ENCODE measurements at places on chromosomes 2 and 18.

DNA sequence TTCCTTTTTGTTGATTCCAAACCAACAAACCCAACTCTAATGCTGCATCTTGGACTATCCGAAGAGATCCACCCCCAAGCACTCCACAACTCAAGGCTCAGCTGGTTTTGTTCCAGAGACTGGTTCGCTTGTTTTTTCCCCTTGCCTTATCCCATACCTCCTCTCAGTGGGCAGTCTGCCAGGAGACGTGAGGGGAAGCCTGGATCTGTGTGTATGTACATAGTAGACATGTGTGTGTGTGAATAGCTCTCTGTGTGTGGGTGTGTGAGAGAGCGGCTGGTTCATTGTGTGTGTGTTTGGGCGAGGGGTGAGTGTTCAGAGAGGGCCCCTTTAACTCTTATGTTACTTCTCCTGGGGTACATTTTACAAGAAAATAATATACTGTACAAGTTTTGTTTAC, 94.4 kb downstream of the NRP2 start:
- DNase-seq: no peak

- no peak for DNase-seq
Measured at GRCh38 chr2:216345846-216346245, 26.4 kb downstream of the MARCHF4 start.

GRCh38 chr2:96816836-96817702, 1.0 kb downstream of the CNNM3 start:
- no peak for DNase-seq

DNA sequence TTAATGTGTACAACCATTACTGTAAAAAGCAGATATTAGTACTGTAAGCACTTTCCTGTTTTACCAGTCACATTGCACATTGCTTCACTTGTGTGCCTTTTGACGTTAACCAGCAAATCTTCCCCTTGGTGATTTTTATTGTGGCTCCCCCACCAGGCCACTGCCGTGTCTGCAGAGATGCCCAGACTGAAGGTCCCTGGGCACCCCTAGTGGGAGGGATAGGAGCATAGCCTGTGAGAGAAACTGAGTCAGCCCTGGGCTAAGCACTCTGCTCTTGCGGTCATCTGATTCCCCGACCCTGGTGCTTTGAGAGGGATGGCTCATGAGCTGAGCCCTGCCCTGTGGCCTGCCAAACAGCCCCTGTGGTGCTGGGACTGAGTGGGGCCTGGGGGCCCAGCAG, 73.4 kb downstream of the INPP4A start:
- no peak for DNase-seq

- DNase-seq: no peak
Measured at GRCh38 chr2:198815626-198816025, 642.1 kb downstream of the SATB2 start.

GRCh38 chr2:98768384-98769113, 37.6 kb upstream of the MGAT4A start:
- DNase-seq: no peak

DNA sequence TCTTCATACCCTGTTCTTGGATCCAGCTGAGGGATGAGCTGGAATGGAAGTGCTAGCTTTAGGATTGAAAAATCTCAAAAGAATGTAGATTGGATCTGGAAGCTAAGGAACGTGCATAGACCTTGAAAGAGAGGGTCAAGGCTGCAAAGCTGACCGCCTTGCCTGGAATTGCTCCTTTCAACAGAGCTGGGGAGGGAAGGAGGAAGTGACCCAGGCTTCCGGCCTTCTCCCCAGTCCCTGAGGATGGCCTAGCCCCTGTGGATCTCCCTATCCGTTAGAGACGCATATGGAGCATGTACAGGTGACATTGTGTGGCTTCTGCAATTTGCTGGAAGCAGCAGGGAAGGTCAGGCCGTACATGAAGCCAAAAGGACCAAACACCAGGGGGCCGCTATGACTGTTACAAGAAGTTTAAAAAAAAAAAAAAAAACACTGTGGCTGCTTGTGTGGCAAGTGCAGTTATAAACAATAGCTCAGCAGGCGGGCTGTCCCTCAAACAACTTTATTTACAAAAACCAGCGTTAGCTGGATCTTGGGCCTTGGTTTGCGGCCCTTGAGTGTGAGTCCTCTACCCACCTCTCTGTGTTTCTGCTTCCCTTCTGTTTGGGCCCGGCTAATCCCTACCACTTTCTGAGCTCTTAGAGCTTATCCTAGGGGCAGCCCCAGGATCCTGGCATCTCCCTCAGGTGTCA, 227.6 kb downstream of the SEPTIN10 start:
- no peak for DNase-seq

DNA sequence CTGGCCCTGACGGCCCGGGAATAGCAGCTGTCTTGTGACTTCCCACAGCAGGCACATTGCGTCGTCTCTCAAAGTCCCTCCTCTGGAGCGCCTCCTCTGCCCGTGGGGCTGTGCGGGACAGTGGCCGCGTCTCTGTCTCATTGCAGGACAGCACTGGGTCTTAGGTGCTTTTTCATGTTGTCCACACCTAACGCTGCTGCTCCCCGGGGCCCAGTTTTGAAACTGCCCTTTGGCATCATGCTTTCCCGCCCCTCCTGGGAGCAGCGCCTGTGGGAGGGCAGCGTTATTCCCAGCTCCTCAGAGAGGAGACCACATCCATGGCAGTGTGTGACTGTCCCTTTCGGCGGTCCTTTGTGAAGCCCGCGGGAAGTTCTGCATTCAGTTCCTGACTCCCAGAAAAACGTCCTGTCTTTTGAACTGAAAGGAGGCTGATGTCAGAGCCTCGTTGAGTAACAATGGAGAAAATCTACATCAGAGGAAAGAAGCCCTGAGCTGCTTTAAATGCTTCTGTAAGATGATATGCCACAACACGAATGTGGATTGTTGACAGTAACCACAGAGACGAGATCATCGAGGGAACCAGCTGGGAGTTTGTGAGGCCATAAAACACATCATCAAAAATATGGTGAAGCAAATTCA, 226.0 kb downstream of the FAM210A start:
- peak; percentile 69 for DNase-seq

- DNase-seq: no peak
Measured at GRCh38 chr2:188808947-188809355, 165.2 kb upstream of the COL3A1 start.

GRCh38 chr18:1965016-1965415, 606.3 kb downstream of the METTL4 start:
- DNase-seq: no peak

DNA sequence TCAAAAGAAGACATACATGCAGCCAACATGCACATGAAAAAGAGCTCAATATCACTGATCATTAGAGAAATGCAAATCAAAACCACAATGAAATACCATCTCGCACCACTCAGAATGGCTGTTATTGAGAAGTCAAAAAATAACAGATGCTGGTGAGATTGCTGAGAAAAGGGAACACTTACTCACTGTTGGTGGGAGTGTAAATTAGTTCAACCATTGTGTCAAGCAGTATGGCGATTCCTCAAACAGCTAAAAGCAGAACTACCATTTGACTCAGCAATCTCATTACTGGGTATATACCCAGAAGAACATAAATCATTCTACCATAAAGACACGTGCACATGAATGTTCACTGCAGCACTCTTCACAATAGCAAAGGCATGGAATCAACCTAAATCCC, 95.5 kb upstream of the XIRP2 start:
- DNase-seq: no peak

- DNase-seq: no peak
Measured at GRCh38 chr2:30147196-30147714, 448 bp downstream of the YPEL5 start.

DNA sequence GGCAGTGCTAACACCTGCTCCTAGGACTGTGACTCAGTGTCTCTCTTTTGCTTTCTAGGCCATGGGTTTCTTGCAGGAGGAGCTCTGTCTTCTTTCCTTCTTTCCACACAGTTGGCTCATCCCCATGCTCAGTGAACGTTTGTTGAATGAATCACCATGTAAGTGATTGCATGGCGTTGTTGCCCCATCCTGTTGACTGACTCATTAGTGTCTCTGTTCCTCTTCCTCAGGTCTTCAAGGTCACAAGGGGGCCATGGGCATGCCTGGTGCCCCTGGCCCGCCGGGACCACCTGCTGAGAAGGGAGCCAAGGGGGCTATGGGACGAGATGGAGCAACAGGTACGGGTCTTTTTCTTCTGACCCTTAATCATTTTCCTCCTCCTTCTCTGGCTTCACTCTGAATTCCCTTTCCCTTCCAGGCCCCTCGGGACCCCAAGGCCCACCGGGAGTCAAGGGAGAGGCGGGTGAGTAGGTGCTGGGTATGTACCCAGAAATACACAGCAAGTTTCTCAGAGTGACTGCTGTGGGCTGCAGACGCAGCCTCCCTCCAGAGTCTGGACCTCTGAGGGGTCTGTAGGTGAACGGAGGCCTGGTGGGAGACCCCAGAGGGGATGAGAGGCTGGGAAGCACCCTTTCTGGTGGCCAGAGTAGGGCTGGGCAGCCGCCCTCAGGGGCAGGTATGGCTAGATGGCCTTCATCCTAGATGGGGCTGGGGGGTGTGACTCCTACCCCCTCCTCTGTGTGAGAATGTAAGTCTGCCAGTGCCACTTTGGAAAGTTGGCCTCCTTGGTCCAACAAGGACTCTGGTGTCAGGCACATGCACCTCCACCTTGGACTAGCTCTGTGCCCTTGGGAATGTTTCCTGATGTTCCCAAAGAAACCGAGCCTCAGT, 32.4 kb downstream of the MARCO start:
- DNase-seq: no peak

DNA sequence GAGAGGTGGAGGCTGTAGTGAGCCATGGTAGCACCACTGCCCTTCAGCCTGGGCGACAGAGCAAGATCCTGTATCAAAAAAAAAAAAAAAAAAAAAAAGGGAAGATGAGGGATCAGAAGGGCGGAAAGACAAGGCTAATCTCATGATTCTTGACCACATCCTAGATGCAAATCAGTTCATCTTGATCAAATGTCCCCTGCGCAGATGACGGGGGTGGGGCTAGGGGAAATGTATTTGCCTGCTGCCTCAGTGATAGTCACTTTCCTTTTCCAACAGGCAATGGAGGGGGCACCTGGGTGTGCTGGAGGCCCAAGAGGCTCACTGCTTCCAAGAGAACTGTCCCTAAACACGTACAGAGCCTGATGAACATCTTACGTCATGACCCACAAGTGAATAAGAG, 3.7 kb upstream of the EMILIN2 start:
- DNase-seq: no peak

DNA sequence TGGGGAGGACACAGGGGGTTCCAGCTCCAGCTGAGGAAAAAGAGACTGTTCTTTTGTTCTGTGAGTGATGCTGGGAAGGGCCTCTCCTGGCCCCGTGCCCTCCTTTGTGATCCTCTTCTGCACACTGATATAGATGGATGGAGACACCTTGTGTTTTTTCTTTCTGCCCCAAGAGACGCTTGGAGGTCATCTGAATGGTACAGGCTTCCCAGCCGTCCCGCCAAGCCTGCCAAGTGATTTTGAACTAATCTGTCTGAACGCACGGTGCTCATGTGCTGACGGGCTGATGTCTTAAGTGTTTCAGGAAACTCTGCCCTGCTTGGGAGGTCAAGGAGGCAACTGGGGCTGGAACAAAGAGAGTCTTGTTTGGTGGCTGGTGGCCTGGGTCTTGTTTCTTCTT, 57.5 kb downstream of the KIF5C start:
- no peak for DNase-seq

DNA sequence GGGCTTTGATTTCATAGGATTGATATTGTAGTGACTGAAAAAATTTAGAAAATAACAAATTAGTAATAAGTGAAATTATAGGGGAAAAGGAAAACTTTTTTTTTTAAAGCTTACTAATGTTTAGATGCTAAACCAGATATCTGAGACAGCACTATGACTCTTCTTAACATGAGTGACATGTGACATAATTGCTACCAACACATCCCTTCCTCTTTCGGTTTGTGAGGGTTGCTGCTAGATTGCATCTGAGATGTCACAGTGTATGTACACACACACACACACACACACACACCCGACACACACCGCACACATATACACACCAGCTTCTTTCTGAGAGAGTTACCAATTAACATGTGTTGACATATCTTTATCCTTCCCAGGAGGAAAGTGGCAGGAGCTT, 18.0 kb downstream of the RAPGEF4 start:
- DNase-seq: no peak

GRCh38 chr18:79516441-79516931, 120.8 kb downstream of the NFATC1 start:
- DNase-seq: no peak

DNA sequence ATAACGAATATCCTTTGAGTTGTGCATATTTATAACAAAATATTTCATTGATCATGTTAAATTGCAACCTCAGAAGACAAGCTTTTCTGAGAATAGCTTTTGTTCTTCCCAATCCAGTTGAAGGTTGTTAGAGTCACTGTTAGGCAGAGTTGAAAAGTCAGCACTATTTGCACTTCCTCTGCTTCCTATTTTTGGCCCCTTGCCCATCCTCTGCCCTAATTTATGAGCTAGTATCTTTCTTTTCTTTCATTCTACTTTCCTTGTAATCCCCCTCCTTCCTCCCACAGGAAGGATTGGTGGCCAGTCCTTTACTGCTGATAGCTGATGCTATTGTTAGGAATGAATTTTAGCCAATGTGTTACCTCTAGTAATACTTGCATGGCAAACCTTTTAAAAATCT, 4.9 kb downstream of the RALB start:
- no peak for DNase-seq

GRCh38 chr2:84456156-84456555, 2.9 kb downstream of the SUCLG1 start:
- no peak for DNase-seq

GRCh38 chr2:136247204-136247950, 129.4 kb upstream of the CXCR4 start:
- DNase-seq: peak; percentile 51

DNA sequence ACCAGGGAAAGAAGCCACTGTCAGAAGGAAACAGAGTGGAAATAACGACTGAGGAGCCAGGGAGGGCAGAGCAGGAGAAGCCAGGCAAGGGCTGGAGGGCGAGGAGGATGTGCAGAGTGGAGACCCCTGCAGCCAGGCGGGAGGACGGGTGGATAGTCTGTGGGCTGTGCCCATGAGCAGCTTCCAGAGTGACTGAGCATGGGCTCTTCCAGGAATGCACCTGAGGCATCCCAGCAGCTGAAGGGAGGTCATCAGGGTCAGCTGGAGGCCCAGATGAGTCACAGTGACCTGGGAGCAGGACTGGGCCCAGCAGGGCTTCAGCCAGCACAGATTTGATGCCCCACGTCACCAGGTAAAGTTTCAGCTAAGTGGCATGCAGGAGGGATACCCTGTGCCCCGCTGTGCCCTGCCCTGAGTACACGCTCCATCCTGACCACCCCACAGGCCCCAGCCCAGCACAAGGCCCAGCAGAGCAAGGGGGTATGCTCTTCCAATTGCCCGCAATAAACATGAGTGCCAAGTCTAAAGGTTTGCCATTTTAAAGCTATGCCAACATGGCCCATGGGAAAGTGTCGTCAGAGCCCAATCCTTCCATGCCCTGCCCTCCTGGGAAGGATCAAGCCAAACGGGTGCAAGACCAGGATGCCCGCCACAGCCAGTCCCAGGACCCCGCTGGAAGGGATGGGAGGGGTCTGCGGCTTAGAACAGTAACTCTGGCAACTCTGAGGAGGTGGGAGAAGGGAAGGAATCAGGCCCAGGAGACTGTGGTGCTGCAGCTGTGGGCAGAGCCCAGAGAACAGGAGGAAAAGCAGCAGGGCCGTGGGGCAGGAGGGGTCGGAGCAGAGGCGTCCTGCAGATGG, 85.7 kb downstream of the SEPTIN10 start:
- DNase-seq: no peak
